Heart left ventricle (tissue), 16 donors: ENCODE measurements at places on chromosomes 6 and 20.

- DNase-seq: no peak
Observed at GRCh38 chr6:111677249-111677990, 71.7 kb upstream of the TRAF3IP2 start.

GRCh38 chr20:13613917-13614316 is 24.8 kb downstream of the TASP1 start:
- DNase-seq: no peak

DNA sequence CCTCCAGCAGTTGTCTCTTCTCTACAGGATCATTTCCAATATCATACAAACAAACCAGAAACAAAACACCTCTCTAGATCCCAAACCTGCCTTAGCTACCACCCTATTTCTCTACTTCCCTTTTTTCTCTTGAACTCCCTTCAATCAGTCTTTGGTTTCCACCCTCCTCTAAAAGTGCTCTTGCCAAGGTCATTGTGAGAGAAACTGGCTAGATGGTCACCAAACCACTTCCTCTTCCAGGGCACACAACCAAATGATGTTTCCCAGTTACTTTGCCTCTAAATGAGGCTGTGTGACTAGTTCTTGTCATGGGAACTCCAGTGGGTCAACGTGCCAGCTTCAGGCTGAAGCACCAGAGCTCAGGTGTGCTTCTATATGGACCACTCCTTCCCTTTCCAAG is 85.8 kb upstream of the ARMC2 start:
- no peak for DNase-seq

DNA sequence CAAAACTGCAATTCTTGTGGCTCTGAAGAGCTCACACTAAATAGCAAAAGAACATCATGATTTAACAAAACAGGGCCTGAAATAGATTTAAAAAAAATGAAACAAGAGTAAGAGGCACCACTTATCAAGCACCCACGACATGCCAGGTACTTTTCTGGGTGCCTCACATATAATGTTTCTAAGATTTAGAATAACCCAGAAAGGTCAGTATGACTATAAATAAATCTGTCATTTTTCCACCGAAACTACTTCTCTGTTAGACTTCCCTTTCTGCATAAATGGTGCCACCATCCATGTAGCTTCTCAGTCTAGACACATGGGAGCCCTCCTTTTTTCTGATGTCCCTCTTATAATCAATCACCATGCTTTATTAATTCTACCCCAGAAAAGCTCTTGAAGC is 652.4 kb upstream of the CHD6 start:
- DNase-seq: no peak

GRCh38 chr20:1473246-1474220 is 6.9 kb upstream of the NSFL1C start:
- DNase-seq: no peak

DNA sequence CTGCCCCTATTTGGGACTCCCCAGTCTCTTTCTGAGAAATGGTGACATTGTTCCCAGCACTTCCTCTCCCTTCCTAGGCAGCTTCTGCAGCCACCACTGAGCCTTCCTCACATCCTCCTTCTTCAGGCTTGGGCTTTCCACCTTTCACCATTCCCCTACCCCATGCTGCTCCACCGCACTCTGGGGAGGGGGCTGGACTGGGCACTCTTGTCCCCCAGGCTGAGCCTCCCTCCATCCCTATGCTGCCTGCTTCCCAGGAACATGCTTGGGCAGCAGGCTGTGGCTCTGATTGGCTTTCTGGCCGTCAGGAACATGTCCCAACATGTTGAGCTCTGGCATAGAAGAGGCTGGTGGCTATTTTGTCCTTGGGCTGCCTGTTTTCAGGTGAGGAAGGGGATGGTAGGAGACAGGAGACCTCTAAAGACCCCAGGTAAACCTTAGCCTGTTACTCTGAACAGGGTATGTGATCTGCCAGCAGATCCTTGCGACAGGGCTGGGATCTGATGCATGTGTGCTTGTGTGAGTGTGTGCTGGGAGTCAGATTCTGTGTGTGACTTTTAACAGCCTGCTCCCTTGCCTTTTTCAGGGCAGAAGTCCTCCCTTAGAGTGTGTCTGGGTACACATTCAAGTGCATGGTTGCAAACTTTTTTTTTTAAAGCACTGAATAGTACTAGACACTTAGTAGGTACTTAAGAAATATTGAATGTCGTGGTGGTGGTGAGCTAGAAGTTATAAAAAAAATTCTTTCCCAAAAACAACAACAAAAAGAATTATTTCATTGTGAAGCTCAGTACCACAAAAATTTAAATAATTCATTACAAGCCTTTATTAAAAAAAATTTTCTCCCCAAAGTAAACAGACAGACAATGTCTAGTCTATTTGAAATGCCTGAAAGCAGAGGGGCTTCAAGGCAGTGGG is 2.1 kb upstream of the CDKN1A start:
- no peak for DNase-seq
